Lower lobe of right lung (tissue), 2 donors: ENCODE measurements at places on chromosomes 7 and 10. TPM values are rescaled to one million over a fixed set of nuclear protein-coding genes. Genes with fewer than 3 reads are reported as not detected.

NME8 gene
- not detected for total RNA-seq

PPP1R17 gene
- not detected for total RNA-seq

MYH16 gene
- not detected for total RNA-seq

FHIP2A gene
- total RNA-seq: 23.6 TPM

FKBP6 gene
- 0.47 TPM for total RNA-seq

SDK1 gene
- 10.0 TPM for total RNA-seq

AQP1 gene
- 826 TPM for total RNA-seq

LLCFC1 gene
- total RNA-seq: not detected

DNA sequence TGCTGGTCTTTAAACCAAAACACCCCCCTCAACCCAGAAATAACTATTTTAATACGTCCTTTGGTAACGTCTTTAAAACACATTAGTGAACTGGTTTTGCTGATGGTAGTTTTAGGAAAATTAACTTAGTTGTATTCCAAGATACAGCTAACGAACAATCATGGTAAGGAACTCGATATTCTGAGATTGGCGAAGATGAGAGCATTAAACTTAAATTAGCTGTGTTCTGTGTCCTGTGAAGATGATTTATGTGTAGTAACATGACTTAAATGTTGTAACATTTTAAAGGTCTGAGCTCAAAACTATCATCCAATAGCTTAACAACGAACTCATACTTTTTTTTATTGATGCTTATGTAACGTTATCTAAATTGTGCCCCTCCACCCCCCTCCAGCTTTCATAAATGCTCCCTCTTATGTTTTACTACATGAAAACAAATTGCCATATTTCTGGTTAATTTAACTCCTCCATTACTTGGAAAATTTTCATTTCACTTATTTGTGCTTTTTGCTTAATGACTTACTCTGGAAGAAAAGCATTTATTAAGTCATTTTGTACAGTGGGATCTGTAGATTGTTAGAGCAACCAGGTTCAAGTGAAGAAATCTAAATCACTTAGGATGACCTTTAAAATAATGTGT lies 1.7 kb downstream of the SDK1 start:
- no peak for DNase-seq

GRCh38 chr10:35517431-35518181 lies 87.5 kb upstream of the GJD4 start:
- DNase-seq: no peak

- no peak for DNase-seq
Observed at GRCh38 chr7:97006816-97007582, 1.6 kb downstream of the DLX6 start.

GRCh38 chr7:147145194-147145593 lies 1028.6 kb downstream of the CNTNAP2 start:
- no peak for DNase-seq

DNA sequence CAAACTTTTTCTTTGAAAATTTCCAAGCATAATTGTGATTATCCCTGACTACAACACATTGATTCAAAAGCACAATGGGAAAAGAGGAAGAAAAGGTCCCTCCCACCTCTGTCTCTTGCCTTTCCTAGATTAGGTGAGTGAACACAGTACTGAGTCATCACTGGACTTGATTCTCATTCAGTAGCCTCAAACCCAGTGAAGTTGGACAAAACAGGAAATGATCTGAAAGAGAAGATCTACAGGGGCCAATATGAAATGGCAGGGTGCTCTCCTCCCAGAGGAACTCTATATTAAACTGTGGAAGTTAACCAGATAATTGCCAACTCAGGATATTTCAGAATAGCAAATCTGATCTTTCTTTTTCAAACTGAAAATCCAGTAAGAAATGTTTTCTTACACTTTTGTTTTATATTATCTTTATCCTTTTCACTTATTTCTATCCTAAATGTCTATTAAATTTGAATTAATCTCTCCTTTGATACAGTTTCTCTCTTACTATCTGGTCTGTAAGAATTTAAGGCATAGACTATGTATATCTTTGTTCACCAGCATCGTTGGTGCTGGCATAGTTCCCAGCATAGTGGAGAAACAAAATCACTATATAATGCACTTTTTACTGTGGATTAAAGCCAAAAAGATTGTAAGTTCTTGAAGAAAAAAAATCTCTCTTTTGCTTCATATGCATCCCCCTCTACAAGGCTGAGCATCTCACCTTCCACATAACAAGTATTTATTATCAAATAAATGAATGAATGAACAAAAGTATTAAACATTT lies 41.4 kb upstream of the IKZF1 start:
- DNase-seq: no peak

DNA sequence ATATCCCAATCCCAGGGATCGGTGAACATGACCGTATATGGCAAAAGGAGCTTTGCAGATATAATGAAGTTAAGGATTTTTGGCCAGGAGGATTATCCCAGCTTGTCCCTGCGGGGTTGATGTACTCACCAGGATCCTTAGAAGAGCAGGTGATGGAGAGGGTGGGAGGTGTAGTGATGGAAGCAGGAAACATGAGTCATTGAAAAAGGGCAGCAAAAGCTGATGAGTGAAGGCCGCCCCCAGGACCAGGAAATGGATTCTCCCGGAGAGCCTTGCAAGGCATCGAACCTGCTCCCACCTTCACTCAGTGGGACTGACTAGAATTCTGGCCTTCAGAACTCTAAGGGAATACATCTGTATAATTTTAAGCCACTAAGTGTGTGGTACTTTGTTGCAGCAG lies 5.2 kb upstream of the NUPR2 start:
- DNase-seq: no peak

DNA sequence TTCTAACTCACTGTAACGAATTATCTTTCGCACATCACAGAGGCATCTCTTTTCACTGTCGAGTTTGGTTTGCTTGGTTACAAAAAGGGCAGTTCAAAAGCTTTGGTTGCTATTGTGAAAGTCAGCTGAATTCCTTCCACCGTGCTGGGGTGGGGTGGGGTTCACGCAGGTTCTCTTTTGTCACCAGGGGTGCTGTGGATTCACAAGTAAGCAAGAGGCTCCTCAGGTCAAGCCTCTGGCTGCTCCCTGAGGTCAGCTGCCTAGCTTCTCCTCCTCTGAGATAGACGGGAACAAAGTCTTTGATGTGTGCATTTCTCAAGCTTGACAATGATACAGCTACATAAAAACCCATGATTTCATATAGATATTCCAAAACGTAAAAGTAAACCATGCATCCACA lies 47.7 kb downstream of the EGFR start:
- DNase-seq: no peak

GRCh38 chr7:99729486-99730237 lies 5.3 kb downstream of the CYP3A7 start:
- no peak for DNase-seq

- DNase-seq: no peak
Observed at GRCh38 chr7:30785786-30786185, 14.6 kb downstream of the MINDY4 start.

DNA sequence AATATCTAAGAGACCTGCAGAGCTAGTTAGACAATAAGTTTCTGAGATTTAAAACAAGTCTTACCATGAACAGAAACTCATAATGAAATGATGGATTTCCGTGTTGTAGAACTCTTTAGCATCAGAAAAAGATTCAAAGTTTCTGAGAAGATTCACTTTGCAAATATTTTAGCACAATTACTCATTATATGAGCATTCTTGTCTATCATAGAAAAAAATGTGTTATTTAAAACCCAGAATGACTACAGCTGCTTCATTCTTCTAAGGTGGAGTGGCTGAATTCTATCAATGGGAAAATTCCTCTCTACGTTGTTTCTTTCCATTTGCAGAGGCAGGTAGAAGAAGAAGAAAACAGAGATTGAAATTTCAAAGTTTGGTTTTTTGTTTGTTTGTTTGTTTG lies 21.0 kb upstream of the RALA start:
- no peak for DNase-seq

DNA sequence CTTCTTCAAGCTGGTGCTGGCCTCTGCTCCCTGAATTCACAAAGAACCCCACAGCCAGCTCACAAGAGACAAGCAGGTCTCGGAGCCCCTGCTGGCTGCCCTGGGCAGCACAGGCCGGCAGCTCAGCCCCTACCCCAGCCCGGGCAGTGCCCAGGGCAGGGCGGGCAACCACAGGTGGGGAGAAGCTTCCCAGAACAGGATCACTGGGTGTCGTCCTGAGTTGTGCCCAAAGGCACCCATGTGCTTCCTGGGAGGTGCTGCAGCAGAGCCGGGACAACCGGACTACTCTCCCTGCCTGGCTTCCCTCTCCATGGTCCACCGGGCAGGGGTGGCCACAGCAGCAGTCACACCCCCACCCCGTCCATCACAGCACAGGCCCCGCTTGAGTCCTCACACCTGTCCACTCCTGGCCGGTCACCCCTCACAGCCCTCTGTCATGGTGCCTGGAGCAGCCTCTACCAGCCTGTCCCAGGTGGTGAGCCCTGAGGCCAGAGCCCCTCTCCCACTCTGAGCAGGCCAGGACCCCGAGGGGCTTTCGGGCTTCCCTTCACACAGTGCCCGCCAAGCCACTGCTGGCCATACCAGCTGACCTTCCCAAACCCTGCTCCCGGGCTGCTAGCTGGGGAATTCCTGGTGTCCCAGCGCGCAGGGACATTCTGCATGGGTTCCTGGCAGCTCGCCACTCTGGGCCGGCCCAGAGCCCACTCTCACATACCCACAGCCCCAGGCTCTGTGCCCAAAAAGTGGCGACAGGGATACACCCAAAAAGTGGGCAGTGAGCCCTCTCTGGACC lies 3.1 kb downstream of the RASGEF1A start:
- DNase-seq: peak; percentile 45

- no peak for DNase-seq
Observed at GRCh38 chr7:22351329-22351692, 5.6 kb downstream of the RAPGEF5 start.

DNA sequence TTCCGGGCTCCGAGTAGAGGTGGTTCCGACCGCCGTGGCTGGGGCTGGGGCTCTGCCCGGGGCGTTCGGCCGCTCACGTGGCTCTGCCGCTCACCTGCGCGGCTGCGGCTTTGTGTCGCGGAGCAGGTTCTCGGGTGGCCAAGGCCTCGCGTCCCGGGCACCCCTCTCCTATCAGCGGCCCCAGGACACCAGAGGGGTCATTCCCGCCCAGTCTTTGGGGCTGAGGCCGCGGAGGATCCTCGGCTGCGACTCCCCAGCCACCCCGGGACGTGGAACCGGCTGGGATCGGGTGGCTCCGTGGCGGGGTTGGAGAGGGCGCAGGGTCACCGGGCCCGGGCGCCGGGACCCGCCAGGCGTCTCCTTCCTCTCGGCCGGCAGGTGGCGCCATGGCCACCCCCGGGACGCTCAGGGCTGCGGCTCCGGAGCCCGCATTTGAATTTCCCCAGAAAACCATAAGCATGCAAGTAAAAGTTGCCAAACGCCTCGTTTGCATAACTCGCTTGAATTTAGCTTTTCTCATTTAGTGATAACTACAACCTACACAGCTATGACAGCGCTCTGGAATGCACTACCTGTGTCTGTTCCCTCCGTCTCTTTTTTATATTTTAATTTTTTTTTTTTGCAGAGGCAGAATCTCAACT lies 1.2 kb downstream of the COL26A1 start:
- peak; percentile 75 for DNase-seq

DNA sequence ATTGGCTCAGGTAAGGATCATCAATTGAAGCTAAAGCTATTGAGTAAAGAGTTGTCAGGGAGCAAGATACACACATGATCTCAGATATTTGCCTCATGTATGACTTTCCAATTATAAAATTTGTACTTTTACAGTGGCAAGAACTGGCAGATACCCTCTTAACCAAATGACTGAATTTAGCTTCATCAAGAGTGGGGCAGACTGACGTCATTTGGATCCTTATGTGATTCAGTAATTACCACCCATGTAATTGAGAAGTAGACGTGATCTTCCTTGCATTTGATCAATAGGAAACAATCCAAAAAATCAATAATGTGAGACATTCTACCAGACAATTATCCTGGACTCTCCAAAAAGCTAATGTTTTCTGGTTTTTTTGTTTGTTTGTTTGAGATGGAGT lies 8.9 kb downstream of the LRRC72 start:
- no peak for DNase-seq

DNA sequence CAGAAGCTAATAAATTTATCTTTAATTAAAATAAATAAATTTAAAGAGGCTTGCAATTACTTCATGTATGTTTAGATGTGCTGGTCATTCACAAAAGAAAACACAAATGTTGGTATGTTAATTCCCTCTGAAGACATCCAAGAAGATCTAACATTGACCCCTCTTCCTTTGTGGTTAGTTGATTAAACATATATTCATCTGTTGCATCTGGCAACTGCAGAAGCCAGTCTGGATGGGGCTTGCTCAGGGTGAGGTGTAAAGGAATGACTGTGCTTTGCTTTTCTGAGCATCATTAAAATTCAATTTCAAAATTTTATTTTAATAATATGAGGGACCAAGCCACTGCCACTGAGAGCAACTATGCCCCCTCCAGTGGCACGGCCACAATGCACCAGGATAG lies 36.4 kb upstream of the FERD3L start:
- DNase-seq: no peak

GRCh38 chr7:106110238-106110560 lies 1.9 kb downstream of the SYPL1 start:
- no peak for DNase-seq
